ENCODE measurements at places on chromosomes 2 and 18. TPM values are rescaled to one million over a fixed set of nuclear protein-coding genes. Genes with fewer than 3 reads are reported as not detected.

DNA sequence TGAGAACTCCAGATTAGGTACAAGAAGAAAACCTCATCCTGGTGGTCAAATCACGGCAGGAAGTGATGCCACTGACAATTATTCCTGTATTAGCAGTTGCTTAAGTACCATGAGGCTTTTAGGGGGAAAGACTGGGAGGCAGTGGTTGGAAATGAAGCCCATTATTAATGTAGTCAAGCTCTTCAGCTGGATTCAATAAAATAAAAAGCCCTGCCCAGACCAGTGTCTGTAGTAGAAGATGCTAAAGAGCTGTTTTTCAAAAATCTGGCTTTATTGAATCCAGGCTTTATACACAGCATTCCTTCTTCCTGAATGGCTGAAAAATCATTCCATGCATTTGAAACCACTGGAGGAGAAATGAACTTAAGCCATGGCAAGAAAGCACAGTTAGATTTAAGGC, 155.2 kb downstream of the BCL2 start:
- no peak for DNase-seq

SESTD1 gene
- polyA plus RNA-seq, result 12.8 TPM

DNA sequence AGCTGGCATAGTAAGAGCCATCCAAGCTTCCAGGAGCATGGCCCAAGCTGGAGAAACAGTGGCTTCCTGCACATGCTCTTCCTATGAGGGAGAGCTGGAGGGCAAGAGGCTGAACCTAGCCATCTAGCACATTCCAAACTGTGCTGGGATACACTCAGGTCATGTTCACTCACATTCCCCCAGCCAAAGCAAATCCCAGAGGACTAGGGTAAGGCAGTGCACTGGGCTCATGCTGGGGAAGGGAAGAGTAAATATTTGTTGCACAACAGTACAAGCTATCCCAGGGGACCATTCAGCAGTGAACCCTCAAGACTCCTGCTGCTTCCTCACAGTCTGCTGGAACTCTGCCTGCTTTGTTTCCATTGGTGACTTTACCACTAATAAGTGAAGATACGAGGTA, 20.7 kb upstream of the GYPC start:
- no peak for DNase-seq

GRCh38 chr2:85087541-85087940, 45.7 kb upstream of the TCF7L1 start:
- no peak for DNase-seq

TTN gene
- not detected for polyA plus RNA-seq

DNA sequence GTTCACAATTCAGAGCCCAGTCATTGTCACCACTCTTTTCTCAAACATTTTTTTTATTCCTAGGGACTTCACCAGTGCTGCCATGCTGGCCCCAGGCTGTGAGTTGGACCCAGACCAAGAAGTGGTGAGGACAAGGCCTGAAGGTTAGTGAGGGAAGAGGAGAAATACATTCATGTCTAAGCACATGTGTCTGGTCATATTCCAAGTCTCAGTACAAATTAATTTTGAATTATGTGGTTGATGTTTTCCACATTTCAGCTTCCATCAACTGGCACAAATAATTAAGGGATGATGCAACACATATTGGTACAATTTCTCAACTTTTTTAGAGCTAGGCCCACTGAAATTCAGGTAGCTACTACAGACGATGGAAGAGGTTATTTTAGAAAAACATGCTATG, 106.6 kb upstream of the UPP2 start:
- DNase-seq, result no peak

LPIN1 gene
- polyA plus RNA-seq, result 14.7 TPM

GRCh38 chr18:62387257-62387656, 62.1 kb downstream of the TNFRSF11A start:
- no peak for DNase-seq

FBXO48 gene
- 0.74 TPM for polyA plus RNA-seq

ZC3H8 gene
- 16.5 TPM for polyA plus RNA-seq

DNA sequence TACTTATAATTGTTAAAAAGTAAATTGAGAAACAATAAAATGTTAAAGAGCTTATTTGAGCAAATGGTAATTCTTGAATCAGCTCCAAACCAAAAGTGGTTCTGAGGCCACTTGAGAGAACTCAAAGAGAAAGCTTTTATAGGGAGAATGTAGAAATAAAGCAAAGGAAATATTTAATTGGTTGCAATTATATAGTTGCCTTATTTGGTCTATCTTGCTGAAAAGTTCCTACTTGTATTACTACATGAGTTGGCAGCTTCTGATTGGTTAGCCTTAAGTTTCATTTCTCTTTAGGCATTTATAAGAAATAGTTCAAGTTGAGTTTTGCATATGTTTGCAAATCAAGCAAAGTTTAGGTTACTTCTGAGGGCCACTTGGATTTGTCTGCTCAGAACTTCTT, 38.1 kb downstream of the SCN2A start:
- DNase-seq, result no peak

GRCh38 chr2:237663517-237664110, 36.2 kb downstream of the LRRFIP1 start:
- DNase-seq, result no peak

Data from A549 (cell line).